ENCODE measurements at places on chromosomes 2 and 18. TPM values are rescaled to one million over a fixed set of nuclear protein-coding genes. Genes with fewer than 3 reads are reported as not detected.

The SFTPB gene
- total RNA-seq, result not detected

The ASAP2 gene
- total RNA-seq, result 60.7 TPM

The INHBB gene
- total RNA-seq, result 0.90 TPM

The HAUS1 gene
- total RNA-seq, result 25.8 TPM

Data from chondrocyte (in vitro differentiated cells).